SK-MEL-5 (cell line): ENCODE measurements at places on chromosomes 2 and 18.

GRCh38 chr18:58453167-58453808 lies 175.6 kb downstream of the ALPK2 start:
- no peak for DNase-seq

DNA sequence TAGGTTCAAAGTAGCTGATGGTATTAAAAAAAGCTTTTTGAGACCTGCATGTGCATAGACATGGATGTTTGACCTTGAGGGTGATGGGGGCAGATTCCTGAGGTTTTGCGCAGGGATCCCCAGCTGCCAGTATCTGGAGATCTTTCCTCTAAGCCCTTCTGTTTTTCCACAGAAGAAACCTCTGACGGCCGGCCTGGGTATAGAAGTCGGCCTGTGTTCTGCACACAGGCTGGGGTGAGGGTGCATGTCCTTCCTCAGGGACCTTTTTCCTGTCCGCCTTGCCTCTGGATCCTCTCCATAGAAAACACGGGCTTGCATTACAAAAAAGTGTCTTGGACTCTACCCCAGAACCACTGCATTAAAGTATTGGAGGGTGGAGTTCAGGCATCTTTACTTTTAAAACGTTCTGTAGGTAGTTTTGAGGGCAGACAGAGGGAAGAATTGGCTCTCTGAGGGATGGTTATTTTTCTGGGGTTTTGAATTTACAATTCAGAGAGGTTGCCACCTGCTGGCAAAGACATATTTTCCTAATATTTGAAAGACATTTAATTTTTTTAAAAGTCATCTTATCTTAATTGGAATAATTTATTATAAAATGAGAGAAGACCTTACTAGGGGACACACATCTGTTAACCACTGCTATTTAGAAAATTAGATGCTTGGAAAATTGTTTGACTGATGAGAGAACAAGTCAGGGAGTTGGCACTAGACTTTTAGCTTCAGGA lies 350.6 kb downstream of the DCDC2C start:
- DNase-seq: no peak

GRCh38 chr2:134745023-134745422 lies 26.2 kb upstream of the TMEM163 start:
- no peak for DNase-seq

- DNase-seq: no peak
Observed at GRCh38 chr2:98554116-98554861, 54.0 kb downstream of the COA5 start.

DNA sequence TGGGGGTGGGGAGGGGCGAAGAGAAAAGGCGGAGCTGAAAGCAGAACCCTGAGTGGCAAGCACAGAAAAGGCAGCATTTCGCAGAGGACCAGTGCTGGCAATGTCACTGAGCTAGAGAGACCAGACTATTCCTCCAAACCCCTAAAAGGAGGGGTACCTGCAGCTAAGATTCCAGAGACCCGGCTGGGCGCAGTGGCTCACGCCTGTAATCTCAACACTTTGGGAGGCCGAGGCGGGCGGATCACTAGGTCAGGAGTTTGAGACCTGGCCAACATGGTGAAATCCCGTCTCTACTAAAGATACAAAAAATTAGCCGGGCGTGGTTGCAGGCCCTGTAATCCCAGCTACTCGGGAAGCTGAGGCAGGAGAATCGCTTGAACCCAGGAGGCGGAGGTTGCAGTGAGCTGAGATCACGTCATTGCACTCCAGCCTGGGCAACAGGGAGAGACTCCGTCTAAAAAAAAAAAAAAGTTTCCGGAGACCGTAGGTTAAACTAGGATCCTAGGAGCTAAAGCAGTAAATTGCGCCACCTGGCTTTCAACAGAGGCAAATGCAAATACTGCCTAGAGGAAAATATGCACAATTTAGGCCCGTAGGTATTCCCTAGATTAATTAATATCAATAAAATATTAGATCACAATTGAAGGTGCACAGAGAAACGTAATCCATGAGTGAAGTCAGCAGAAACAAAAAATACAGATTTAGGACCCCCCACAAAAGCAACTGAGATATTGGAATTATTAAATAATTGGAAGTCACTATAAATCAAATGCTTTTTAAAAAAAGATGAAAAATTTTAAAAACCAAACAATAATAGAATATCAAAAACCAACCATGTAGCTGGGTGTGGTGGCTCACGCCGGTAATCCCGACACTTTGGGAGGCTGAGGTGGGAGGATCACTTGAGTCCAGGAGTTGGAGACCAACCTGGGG lies 4.9 kb downstream of the UCN start:
- peak; percentile 90 for DNase-seq

DNA sequence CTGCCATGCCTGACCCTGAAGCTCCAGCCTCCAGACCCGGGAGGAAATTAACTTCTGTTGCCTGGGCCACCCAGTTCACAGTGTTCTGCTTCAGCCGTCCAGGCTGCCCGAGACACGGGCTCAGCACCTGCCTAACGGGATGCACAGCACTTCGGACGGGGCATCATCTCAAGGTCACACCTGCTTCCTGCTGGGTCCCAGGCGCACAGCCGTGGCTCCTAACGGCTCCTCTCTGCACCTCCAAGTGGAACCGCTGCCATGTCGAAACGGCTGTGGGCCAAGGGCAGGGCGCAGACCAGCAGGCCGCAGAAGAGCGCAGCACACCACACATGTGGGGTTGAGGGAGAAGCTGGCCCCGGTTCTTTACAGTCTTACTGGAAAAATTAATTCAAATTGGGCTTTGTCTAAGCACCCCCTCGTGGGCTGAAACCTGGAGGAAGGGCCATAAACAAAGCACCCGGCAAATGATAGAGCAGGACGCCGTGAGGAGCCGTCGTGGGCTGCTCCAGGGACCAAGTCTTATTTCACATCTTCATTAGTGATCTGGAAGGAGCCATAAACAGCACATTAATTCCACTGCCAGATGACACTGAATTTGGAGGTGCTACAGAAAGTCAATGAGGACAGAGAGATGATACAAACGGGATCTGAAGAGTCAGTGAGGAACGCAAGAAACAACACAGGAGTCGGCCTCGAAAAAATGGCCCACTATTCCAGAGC lies 59.6 kb downstream of the EIPR1 start:
- no peak for DNase-seq

GRCh38 chr18:45553723-45554388 lies 61.4 kb upstream of the SLC14A2 start:
- DNase-seq: no peak

GRCh38 chr18:78972930-78973331 lies 6.7 kb upstream of the SALL3 start:
- no peak for DNase-seq

GRCh38 chr18:9951022-9951859 lies 37.4 kb downstream of the VAPA start:
- peak; percentile 81 for DNase-seq

- DNase-seq: no peak
Observed at GRCh38 chr2:215083146-215083545, 55.3 kb downstream of the ABCA12 start.

DNA sequence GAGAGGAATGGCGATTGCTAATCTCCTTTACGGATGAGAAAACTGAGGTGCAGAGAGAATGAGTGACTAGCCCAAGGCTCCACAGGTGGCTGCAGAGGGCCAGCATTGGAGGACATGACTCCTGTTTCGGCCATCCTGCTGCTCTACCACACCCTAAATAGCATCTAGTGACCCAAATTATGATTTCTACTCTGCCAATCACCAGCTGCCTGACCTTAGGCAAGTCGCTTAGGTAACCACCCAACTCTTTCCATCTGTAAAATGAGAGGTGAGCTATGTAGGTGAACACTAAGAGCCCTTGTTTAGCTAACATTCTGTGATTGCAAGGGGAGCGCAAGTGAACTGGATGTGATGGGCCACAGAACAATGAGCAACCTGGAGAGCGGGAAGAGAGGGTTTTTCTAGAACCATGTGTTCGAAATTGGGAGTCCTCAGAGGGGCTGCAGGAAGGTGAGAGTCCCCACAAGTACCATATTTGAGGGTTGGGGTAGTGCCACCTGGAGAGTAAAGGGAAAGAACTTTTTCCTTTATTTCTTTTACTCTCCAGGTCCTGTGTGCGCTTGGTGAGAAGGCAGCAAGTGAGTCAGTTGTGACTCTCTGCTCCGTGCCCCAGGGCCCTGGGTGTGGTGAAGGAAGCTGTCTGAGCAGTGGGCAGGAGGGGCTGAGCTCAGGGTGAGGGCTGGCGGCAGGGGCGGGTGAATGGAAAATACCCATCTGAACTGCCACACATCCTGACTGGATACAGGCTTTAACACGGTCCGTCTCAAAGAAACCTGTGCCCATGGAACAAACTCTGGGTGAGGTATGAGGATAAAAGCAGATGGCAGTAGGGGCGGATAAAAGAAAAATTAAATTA lies 2.4 kb downstream of the CYP27C1 start:
- DNase-seq: no peak
